ENCODE measurements at places on chromosomes 6 and 20.

DNA sequence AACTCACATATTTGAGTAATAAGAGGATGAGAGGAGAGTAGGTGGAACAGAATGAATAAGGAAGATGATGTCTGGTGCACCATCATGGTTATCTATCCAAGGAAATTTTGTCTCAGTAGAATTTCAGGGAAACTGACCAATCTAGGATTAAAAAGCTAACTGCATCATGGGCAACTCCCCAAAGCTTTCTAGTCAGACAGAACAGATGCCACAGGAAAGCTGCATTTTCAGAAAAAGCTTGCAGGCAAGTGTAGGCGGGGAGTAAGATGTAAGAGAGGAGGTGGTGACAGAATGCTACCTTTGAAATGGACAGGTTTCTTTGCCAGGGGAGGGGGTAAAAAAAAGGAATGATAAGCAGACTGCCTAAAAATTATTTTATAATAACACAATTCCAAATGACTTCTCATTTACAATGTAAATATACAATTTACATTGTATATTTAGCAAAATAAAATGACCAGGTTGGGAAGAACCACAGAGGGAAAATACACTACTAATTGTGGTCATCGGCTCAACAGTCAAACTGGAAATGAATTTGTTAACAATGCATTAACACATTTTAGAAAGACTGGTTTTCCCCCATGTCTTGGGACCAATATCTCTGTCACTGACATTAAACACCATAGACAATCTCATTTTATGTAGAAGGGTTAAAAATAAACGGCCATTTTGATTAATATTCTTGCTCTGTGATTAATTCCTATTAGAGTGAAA lies 15.1 kb downstream of the NHSL1 start:
- no peak for DNase-seq

DNA sequence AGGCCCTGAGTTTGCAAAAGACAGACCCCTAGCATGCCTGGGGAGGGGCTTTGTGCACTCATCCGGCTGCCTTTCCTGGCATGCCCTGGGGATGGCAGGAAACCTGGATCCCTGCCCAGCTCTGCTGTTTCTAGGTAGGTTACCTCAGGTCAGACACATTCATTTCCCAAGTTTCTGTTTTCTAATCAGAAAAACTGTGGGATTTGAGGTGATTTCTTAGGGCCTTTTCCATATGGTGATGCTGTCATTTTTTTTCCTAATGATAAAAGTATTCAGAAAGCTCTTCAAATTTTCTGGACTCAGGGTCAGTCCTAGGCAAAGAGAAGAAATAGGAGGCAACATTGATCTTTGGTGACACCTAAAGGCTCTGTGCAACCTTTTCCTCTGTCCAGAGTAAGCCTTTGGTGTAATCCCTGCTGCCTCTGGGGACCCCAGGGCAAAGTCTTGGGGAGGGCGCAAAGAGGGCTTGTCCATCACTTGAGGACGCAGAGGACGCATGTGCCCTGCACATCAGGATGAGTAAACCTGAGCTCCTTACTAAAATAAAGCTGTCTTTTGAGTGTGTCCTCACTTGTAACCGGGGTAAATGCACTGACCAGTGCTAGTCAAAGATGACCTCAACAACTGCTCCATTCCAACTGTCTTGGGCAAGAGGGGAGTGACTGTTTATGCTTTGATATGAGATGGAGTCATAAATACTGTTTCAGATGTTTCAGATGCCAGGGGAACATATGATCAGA lies 13.5 kb upstream of the TRAM2 start:
- peak; percentile 57 for DNase-seq

DNA sequence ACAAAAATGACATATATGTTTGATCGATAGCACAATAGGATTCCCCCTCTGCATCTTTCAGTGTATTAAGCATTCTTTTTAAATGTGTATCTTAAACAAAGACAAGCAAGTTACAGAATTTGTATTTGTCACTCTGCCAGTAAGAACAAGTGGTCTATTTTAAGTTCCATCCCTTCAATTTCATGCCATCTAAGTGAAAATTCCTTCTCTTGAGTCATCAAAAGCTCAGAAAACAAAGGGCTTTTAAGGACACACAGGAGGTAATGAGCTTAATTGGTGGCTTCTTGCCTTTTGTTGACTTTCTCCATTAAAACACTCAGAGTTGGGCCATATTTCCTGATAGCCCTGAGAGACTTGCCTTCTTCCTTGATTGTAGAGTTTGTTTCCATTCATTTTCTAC lies 547.8 kb downstream of the TENT5A start:
- peak; percentile 4 for DNase-seq

DNA sequence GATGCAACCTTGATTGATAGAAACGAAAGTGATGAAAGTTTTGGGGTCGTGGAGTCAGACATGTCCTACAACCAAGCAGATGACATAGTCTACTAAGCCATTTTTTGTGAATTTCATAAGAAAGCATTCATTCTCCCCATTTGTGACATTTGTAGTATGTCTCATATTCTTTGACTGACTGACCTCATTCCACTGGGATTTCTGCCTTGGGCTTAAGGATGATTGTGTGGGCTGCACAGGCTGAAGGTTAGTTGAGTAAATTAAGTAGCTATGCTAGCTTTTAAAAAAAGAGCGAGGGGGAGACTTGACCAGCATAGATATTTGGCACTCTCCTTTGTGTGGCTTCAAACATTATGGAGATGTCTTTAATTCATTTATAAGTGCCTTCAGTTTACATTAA lies 28.9 kb downstream of the STMND1 start:
- DNase-seq = peak; percentile 36

DNA sequence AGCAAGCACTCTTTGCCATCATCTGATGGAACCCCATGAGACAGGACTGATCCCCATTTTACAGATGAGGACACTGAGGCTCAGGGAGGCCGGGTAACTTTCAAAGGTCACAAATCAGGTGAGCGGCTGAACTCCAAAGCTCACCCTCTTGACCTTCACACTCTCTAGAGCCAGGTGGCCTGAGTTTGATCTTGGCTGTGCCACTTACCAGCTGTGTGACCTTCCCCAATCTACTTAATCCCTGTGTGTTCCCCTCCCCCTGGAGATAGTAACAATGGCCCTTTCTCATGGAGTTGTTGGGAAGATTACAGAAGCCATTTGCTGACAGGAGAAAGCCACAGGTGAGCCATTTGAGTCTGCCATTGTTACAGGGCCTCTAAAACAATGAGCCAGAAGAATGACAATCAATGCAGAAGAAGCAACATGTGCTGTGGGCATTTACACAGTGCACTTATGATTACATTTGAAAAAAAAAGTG lies 34.5 kb downstream of the BMP7 start:
- DNase-seq = no peak

- no peak for DNase-seq
Measured at GRCh38 chr6:401994-402640, 10.6 kb downstream of the IRF4 start.

DNA sequence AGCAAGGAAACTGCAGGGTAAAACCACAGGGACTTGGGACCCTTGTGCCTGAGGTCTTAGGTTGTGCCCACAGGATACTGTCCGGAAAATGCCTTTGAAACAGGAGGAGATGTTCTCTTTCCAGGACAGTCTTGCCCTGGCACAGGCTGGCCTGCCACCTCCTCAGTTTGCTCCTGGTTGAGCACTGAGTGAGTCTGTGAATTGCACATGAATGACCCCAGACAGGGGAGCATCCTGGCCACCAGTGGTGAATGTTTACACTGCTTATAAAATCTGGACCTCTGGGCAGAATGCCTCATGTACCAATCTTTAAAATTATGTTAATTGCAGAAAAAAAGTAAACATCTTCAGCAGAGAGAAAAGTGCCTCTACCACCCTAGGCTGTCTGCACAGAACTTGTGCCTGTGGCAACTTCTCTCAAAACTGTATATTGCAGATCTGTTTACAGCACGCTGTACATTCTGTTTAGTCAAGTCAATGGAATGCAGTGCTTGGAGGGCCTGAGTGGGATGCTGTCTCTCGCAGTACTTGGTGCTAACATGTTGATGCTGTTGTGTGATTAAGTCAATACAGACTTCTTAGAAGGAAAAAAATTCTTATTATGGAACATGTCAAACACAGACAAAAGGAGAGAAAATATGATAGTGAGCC lies 242.1 kb downstream of the SOD2 start:
- peak; percentile 54 for DNase-seq

GRCh38 chr6:70315079-70315751 lies 12.3 kb upstream of the COL9A1 start:
- no peak for DNase-seq

GRCh38 chr6:7228662-7229375 lies 84.2 kb downstream of the SSR1 start:
- DNase-seq = no peak

- peak; percentile 24 for DNase-seq
Measured at GRCh38 chr6:80339421-80339820, 232.9 kb downstream of the BCKDHB start.

- no peak for DNase-seq
Measured at GRCh38 chr6:129908858-129909257, 47.7 kb upstream of the TMEM244 start.

DNA sequence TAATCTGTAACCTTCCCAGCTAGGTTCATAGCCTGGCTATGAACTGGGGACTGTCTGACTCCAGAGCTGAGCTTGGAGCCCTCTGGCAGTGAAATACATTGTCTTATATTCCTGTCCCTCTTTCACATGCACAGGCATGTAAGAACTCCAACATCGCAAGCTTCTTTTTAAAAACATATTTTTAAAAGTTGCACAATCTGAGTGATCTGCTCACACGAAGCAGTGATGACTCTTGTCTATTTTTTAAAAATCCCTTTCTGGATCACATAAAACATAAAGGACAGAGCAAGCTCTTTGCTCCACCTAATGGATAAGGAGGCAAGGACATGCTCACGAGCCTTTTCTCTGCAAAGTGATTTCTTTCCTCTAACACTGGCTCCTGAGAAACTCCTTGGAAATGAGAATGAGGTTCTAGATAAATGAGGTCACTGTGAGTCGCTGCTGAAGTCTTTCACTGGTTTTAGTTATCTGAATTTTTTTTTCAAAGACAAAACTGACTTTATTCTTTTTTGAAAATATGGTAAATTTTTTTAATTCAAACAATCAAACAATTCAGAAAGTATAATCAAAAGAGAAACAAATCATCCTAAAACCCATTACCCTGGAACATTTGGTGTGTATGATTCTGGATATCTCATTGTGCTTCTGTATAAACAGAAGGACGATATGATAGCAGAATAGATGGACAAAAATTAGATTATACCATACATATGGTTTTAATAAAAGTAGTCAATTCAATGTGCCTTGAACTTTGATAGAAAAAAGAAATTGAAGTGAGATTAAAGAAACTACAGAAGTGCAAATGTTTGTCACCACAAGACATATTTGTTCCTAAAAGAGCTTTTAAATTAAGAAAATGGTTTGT lies 30.8 kb downstream of the IL20RA start:
- DNase-seq = peak; percentile 70

GRCh38 chr6:158758451-158758860 lies 60.7 kb downstream of the EZR start:
- DNase-seq = peak; percentile 24

- no peak for DNase-seq
Measured at GRCh38 chr20:38863024-38863851, 57.7 kb downstream of the PPP1R16B start.

GRCh38 chr6:41518118-41518517 lies 28.1 kb upstream of the FOXP4 start:
- no peak for DNase-seq

DNA sequence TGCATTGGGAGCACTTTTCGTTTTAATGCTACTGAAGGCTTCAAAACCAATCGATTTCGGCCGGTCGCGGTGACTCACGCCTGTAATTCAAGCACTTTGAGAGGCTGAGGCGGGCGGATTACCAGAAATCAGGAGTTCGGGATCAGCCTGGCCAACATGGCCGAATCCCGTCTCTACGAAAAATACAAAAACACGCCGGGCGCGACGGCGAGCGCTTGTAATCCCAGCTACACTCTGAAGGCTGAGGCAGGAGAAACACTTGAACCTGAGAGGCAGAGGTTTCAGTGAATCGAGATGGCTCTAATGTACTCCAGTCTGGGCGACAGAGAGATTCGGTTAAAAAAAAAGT lies 58.4 kb downstream of the TRIM38 start:
- DNase-seq = peak; percentile 75

GRCh38 chr6:167907837-167908681 lies 81.3 kb downstream of the AFDN start:
- peak; percentile 19 for DNase-seq

DNA sequence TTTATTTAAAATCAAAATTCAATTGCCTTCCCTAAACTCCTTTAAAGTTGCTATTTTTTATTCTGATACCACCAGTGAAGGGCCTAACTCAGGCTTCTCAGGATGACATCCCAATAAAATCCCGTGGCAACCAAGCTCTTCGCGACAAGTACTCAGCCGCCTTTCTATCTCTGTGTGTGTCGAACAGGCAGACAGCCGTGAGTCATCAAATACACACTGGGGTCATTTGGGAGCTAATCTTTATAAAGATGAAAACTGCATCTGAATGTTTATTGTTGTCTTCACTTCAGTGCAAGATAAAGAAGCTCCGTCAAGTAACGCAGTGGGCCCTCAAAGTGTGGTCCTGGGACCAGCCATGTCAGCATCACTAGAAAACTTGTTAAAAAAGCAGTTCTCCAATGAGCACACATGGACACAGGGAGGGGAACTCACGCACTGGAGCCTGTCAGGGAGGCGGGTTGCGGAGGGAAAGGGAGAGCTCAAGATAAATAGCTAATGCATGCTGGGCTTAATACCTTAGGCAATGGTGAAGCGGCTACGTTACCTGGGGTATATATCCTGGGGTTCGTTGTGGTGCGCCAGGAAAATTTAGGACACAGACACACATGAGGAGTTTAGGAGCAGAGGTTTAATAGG lies 119.3 kb downstream of the RNF144B start:
- DNase-seq = peak; percentile 48

DNA sequence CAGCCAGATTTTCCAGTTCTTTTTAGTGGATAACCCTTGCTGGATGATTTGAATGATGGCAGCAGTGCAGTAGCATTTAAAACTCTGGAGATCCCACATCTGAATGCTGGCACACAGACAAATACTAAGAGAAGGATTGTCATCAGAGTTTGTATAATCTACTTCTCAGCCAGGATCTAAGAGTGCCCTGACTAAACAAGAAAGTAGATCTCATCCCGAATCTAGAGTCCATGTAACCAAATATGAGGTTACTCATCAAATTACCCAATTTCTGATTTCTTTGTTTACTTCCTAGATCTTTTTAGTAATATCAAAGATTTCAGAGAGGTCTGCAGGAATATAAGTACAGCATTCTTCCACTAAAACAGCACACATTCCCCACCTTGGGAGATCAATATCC lies 7.8 kb downstream of the TMC2 start:
- no peak for DNase-seq

Data from fibroblast of lung (primary cell).